ENCODE measurements at places on chromosomes 3 and 15.

GRCh38 chr15:51971032-51971374 lies 575 bp downstream of the LEO1 start:
- no peak for DNase-seq

DNA sequence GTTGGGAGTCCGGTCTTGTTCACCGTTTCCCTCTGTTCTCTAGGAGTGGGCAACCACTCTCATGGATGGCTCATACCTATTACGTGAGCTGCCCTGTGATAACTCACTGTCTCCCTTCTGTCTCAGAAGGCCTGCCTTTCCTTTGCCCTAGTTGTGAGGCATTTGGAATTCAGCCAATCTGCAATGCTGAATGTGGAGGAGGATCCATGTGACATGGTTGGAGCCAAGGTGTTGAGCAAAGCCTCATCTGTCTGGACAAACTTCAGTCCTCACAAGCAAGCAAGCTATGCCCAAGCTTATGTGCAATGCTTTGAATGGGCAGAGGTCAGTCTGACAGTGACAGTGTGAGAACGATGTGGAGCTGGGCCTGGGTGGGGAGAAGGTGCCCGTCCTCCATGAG lies 37.8 kb upstream of the ATP10A start:
- DNase-seq = no peak

DNA sequence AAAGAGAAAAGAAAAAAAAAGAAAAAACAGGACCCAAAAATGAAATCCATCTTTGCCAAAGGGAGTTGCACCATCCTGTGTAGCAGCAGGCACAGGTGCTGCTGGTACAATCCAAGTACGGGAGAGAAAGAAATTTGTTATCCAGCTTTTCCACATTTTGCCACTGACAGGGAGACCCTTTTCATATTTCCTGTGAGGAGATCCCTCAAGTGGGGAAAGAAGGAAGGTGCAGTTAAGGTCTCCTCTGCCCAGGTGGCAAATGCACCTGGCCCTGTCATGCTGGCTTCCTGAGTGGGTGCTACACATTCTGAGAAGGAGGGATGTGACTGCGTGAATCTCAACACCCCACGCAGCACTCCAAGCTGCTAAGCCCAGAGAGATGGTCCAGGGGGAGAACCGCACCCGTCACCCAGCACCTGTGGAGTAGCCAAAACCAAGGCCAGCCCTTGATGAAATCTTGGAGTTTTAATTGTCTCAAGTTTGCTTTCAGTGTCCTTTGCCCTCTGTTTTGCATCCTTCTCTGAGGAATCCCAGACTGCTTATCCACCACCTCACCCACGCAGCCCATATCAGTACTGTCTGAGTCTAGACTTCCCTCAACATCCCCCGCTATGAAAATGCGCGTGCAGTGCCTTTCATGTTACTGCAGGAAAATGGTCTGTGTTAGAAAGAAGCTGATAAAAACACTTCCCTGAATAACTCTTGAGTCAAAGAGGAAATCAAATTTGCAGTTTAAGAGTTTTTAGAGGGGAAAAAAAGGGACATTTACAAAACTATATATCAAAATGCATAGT lies 141.9 kb upstream of the THBS1 start:
- no peak for DNase-seq

- DNase-seq = no peak
These were observed 1108.3 kb downstream of the ROBO1 start for GRCh38 chr3:78659386-78659987.

GRCh38 chr15:73378089-73378488 lies 9.3 kb upstream of the HCN4 start:
- DNase-seq = no peak
